NCI-H1417 treated with DMSO at 0.1 percent for 48 hours (cell line): ENCODE measurements at places on chromosomes 3 and 15.

DNA sequence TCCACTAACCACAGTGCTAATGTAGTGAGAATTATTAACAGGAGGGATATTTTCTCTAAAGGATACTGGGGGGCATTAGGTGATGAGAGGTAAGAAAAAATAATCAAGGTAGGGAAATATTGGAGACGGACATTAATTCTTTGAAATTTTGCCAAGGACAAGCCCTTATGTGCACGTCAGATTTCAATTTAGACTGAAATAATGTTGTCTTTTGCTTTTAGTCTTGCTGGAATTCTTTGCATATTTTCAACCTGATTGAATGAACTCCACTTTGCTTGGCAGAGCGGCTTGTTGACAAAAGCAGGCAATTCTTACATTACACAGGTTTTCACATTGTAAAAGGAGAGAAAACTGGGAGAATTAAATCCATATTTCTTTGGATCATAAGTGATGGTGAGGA, 25.0 kb upstream of the C3orf52 start:
- no peak for DNase-seq

DNA sequence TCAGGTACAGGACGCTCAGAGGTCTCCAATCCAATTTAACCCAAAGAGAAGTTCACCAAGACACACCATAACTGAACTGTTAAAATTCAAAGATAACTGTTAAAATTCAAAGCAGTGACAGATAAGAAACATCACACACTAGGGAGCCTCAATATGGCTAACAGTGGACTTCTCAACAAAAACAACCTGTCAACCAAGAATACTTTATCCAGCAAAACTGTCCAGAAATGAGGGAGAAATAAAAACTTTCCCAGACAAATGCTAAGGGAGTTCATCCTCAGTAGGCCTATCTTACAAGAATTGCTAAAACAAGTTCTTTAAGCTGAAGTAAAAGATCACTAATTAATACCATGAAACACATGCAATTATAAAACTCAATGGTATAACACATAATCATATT, 36.3 kb upstream of the MYLK start:
- DNase-seq: no peak

GRCh38 chr3:70980646-70981170, 602.8 kb downstream of the FOXP1 start:
- no peak for DNase-seq

GRCh38 chr15:74108111-74108510, 22.3 kb upstream of the ISLR2 start:
- DNase-seq: no peak

DNA sequence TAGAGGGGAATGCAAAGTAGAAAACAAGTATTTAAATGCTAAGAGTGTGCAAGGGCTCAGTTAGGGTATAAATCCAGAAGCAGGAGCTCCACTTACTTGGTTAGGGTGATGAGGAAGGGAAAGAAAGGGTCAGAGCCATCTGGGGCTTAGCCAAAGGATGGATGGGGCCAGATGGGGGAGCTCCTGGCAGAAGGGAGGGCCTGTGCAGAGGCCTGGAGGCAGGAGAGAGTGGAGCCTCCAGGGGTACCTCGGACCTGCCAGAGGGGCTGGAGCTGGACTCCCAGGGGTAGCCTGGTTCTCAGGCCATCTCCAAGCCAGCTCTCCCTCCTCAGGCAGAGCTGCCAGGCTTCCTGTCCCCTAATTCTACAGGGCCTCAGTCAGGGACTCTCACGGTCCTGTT, 506.3 kb downstream of the SHQ1 start:
- no peak for DNase-seq

- no peak for DNase-seq
Measured at GRCh38 chr3:65449841-65450428, 588.8 kb downstream of the MAGI1 start.

DNA sequence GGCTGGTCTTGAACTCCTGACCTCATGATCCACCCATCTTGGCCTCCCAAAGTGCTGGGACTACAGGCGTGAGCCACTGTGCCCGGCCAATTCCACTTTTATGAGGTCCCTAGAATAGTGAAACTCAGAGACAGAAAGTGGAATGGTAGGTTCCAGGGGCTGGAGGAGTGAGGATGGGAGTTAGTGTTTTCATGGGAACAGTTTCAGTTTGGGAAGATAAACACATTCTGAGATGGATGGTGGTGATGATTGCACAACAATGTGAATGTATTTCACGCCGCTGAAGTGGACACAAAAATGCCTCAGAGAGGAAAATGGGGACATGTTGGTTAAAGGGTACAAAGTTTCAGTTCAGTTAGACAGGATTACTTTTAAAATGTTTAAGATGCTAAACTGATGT, 22.5 kb upstream of the HDAC11 start:
- DNase-seq: no peak

DNA sequence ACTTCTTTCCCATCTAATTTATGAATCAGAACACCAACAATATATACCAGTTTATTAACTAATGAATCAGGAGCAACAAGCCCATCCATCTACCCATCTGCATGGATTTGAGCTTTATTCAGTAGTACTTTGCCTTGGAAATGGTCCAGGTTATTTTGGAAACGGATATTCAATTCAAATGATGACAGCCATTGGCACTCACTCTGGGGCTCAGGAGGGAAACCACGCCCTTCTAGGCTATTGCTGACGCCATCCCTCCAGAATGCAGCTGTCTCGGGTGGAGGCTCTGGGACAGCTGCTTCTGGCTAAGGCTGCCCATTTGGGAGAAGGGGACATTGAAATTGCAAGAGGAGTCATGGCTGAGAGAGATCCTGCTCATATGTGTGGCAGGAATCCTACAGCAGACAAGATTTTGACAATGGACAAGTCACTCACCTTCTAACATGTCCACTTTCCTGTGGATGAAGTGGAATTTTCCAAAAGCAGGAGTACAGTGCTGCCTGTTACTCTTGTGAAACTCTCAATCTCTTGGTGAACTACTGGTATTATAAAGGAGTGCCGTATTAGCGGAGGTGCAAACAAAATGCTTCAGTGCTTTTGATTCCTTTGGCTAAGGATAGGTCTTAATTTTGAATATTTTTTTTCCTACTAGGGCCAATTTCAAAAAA, 29.3 kb upstream of the TRAK1 start:
- DNase-seq: no peak

DNA sequence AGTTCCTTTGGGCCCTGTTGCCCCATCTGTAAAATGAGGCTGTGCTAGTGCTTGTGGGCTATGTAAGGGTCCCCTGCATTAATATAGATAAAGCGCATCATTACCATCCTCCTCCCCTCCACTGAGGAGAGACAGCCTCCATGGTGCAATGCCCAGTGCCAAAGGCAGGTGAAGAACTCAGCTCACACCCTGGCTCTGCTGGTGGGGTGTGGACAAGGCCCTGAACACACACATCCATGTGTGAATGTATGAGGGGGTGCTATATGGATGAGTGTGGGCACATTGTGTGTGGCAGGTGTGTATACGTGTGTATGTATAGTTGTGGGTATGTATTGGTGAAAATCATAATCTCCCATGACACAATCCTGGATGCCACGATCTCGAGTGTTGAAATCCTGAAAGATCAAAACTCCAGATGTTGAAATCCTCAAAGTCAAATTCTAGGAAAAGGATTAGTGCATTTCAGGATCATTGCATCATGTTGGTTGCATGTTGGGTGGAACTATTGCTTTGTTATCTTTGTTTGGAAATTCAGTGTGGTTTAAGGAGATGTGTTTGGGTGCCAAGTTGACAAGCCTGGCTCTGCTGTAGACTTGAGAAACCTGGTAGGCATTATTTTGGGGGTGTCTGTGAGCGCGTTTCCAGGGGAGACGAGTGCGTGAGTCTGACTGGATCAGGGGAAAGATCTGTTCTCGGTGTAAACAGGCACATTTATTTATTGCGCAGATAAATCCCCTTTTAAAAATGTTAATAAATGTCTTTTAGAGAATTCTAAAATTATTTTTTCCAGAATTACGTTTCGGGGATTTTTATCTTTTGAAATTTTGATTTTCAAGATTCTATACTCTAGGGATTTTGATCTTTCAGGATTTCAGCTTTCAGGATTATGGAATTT, 42.0 kb upstream of the SEC61A1 start:
- DNase-seq: no peak

GRCh38 chr15:45657764-45658545, 23.1 kb downstream of the SQOR start:
- no peak for DNase-seq

- DNase-seq: no peak
Measured at GRCh38 chr3:116969135-116969534, 259.6 kb downstream of the TUSC7 start.

DNA sequence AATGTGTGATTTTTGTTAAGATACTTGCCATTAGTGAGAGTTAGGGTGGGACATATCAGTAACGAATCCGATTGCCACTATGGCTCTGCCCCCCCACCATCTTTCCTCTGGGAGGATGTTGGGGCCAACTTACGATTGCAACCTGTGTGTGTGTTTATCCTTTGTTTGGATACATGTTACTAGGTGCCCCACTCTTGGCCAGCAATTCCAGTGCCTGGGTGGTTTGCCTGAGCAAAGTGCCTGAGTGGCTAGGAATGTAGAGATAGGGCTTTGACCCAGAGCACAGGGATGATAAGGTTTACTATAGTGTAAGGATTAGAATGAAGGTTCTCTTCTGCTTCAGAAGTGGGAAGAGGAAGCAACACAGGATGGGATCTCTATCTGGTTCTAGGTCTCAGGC, 231.8 kb downstream of the TP63 start:
- no peak for DNase-seq

DNA sequence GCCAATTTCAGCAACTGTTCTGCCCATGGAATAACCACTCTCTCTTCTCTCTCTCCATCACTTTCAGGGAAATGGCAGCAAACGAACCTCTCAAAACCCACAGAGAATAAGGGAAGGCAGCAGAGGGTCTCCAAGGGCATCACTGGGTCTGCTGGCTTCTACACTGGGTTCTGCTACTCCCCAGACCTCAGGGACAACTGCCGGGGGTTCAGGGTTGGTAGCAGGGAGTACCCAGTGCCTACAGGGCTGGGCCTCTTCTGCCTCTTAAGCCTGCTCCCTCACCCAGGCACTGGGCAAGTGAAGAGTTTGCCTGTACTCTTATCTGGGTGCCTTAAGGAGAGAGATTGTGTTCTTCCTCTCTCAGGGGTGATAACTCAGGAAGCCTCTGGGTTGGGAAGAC, 2.5 kb downstream of the TCTA start:
- DNase-seq: no peak
